ENCODE measurements at places on chromosomes 1 and 21. TPM values are rescaled to one million over a fixed set of nuclear protein-coding genes. Genes with fewer than 3 reads are reported as not detected.
A peak's percentile ranks its signal among the peaks of the same experiment; 100 is the strongest.

DNA sequence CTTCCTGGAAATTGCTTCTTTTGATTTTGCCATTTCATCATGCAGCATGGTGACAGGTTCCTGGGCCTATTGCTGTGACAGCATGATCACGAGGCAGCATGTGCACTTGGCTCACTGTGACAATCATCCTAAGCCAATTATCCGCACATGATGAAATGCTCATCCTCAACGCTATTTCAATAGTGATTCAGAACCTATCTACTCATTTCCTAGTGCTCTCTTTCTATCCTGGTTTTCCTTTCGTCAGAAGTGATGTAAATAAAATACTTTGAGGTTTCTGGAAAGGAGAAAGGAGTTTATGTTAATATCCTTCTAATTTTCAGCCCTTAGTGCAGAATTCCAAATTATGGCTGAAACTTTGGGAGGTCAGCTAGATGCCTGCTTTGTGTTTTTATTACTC is 110.6 kb upstream of the ADAMTS5 start:
- no peak overlapping the region for H3K4me3 ChIP-seq
- H3K36me3 ChIP-seq, result no peaks in the 10 kb centered on the region
- DNase-seq, result no peak
- H3K27ac ChIP-seq, result no peak overlapping the region
- H3K27me3 ChIP-seq, result no peaks in the 10 kb centered on the region

DNA sequence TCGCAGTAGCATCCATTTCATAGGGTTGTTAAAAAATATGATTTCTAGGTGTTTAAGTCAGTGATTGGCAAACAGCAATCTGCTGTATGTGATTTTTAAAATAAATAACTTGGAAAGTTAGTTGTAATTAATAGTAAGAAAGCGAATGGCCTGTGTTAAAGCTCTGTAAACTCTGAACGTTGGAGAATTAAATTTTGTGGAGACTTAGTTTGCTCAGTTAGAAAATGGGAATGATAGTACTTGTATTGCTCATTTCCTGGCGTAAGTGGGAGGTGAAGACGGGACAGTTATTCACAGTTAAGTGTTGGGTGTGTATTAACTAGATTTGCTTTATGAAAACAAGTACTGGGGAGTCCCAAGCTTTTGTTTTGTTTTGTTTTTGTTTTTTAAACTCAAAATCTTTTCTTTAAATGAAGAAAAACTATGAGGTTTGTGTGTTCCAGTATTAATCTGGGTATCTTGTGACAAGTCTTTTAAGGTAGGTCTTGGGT is 995 bp downstream of the CACYBP start:
- no peaks in the 10 kb centered on the region for H3K27me3 ChIP-seq
- H3K4me1 ChIP-seq, result peaks cover 22% of the 10 kb centered on the region
- H3K4me3 ChIP-seq, result peak overlapping the region; percentile 80
- no peak for DNase-seq
- H3K27ac ChIP-seq, result peak overlapping the region; percentile 72

GRCh38 chr1:209266590-209267205 is 316.8 kb upstream of the CAMK1G start:
- peak overlapping the region; percentile 13 for H3K27ac ChIP-seq
- no peak overlapping the region for H3K4me3 ChIP-seq
- peaks cover 11% of the 10 kb centered on the region for H3K4me1 ChIP-seq
- peak; percentile 21 for DNase-seq
- H3K36me3 ChIP-seq, result no peaks in the 10 kb centered on the region

- no peak overlapping the region for H3K4me3 ChIP-seq
- no peaks in the 10 kb centered on the region for H3K27me3 ChIP-seq
- H3K4me1 ChIP-seq, result peaks cover 10% of the 10 kb centered on the region
- H3K36me3 ChIP-seq, result no peaks in the 10 kb centered on the region
- no peak for DNase-seq
Measured at GRCh38 chr1:91697416-91697815, 188.5 kb downstream of the TGFBR3 start.

DNA sequence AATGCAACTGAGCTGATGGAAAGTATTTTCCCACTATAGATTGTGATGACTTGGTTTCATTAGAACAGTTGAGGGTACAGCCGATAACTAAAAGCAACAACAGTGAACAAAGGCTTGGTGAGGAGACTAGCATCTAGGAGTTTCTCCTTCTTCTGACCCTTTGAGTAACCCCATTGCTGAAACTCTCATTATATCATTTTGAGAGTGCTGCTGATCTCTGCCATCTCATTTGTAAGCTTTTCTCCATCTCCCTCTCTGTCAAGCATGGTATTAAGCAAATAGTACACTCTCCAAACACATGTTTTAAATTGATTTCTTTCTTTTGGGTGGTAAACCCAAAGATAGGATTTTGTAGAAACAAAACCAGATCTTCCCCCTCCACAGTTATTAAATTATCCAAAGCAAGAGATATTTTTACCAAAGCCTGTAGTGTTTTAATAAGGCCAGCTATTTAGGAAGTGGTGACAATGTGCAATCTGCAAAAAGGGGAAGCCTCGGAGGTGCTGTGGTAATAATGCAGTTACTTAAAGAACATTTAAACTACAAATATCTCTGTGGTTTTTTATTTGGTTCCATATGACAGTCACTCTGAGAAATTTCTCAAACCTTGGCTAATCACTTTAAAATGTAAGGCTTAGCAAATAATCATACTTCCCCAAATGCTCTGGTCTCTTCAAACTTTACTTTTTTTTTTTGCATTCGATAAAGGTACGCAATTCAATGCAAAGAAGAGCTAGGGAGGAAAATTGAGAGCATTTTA is 287.5 kb downstream of the HLX start:
- H3K36me3 ChIP-seq, result no peaks in the 10 kb centered on the region
- H3K27me3 ChIP-seq, result no peaks in the 10 kb centered on the region
- no peak for DNase-seq
- no peak overlapping the region for H3K4me3 ChIP-seq
- no peaks in the 10 kb centered on the region for H3K4me1 ChIP-seq

GRCh38 chr21:33660406-33660805 is 18.1 kb downstream of the ITSN1 start:
- H3K4me1 ChIP-seq, result peaks cover 10% of the 10 kb centered on the region
- H3K4me3 ChIP-seq, result no peak overlapping the region
- peak overlapping the region; percentile 21 for H3K27ac ChIP-seq
- no peak for DNase-seq
- no peaks in the 10 kb centered on the region for H3K36me3 ChIP-seq
- no peaks in the 10 kb centered on the region for H3K27me3 ChIP-seq

- H3K27me3 ChIP-seq, result no peaks in the 10 kb centered on the region
- no peak for DNase-seq
- H3K36me3 ChIP-seq, result no peaks in the 10 kb centered on the region
Measured at GRCh38 chr1:59747420-59748024, 67.2 kb upstream of the HOOK1 start.

GRCh38 chr1:59332983-59333382 is 36.1 kb downstream of the FGGY start:
- H3K36me3 ChIP-seq, result no peaks in the 10 kb centered on the region
- H3K27ac ChIP-seq, result peak overlapping the region; percentile 52
- DNase-seq, result no peak
- no peaks in the 10 kb centered on the region for H3K4me1 ChIP-seq

ZNF593OS gene
- 0.45 TPM for polyA plus RNA-seq

OR2T33 gene
- polyA plus RNA-seq, result not detected

- H3K36me3 ChIP-seq, result no peaks in the 10 kb centered on the region
- no peak for DNase-seq
- no peak overlapping the region for H3K4me3 ChIP-seq
- H3K27ac ChIP-seq, result no peak overlapping the region
- H3K27me3 ChIP-seq, result no peaks in the 10 kb centered on the region
Measured at GRCh38 chr21:16137106-16137505, 407.3 kb downstream of the USP25 start.

DNA sequence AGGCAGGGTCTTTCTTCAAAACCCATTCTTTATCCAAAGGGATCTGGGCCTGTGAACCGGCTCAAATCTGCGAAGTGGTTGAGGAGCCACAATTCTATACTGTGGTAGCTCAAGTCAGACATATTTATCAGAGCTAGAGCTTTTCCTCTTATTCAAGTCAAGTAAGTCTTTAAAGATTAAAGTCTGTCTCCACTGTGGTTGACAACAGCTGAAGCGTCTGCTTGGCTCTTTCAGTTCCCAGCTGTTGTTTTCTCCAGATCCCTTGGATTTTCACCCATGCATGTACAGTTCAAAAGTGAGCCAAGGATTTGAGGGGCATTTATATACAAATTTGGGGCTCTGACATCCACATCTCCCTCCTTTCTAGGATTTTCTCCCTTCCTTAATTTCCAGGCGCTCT is 66.9 kb downstream of the C1orf185 start:
- H3K4me3 ChIP-seq, result no peak overlapping the region
- no peaks in the 10 kb centered on the region for H3K36me3 ChIP-seq
- no peak overlapping the region for H3K27ac ChIP-seq
- no peaks in the 10 kb centered on the region for H3K4me1 ChIP-seq
- no peak for DNase-seq
- H3K27me3 ChIP-seq, result no peaks in the 10 kb centered on the region

DNA sequence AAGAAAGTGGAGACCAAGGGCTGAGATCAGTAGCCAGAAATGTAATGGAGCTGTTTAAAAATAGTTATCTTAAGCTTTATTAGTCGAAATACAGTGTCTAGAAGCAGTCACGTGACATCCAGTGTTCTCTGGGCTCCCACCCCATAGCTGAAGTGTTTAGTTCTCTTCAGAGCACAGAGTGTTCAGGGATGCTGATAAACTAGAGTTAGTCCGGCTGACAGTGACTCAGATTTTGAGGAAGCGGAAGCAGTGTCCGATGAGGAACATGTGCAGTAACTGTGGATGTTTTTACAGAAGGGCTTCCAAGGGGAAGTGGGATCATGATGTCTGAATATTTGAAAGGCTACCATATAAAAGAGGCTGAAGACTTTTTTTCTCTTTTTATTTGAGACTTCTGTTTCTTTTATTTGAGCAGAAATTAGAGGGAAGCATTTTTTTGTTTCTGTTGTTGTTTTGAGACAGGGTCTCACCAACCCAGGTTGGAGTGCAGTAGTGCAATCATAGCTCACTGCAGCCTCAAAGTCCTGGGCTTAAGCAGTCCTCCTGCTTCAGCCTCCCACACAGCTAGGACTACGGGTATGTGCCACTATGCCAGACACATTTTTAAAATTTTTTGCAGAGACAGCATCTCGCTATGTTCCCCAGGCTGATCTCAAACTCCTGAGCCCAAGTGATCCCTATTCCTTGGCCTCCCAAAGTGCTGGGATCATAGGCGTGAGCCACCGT is 124.2 kb downstream of the GALNT2 start:
- H3K27me3 ChIP-seq, result no peaks in the 10 kb centered on the region
- peaks cover 7% of the 10 kb centered on the region for H3K4me1 ChIP-seq
- no peaks in the 10 kb centered on the region for H3K36me3 ChIP-seq
- no peak overlapping the region for H3K4me3 ChIP-seq
- no peak overlapping the region for H3K27ac ChIP-seq
- peak; percentile 64 for DNase-seq

Measured in hepatocyte (in vitro differentiated cells).